Stimulated activated naive CD8-positive, alpha-beta T cell treated with anti-CD3 and anti-CD28 coated beads, Interleukin-15, amount 100 ng/mL, for 72 hours (primary cell): ENCODE measurements at places on chromosomes 11 and 22.
A peak's percentile ranks its signal among the peaks of the same experiment; 100 is the strongest.

- DNase-seq = no peak
Measured at GRCh38 chr11:74948546-74948897, 369 bp downstream of the XRRA1 start.

- DNase-seq = no peak
Measured at GRCh38 chr22:47767403-47767802, 1005.0 kb downstream of the TBC1D22A start.

GRCh38 chr11:3087821-3088800 is 30.9 kb upstream of the CARS1 start:
- DNase-seq = no peak

DNA sequence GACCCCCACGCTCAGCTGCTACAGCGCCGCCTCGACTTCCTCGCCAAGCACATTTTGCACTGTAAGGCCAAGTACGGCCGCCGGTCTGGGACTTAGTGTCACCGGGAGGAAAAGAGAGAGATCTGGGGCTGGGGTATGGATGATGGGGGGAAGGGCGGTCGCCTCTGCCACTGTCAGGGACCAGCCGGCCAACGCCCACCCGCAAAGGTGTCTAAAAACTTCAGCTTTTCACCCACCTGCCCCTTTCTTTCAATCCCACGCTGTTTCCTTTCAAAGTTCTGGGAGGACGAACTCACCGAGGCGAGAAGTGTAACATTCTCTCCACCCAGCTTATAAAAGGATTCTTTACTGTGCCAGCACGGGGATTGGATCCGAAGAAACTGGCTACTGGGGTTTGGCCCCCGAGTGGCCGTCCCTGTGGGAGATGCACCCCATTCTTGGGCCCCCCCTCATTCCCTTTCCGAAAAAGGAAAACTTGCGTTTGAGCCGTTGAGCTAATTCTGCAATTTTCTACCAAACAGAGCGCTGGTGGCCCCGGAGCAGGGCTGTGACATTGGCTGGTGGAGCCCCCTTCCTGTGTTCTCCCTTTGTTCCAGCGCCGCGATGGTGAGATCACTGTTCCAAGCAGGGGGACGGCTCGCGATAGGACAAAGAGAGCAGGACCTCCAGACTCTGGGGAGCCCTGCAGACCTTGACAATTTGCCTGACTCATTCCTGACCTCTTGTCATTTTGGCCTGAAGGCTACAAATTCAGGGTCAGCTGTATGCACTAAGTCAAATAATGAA is 1.8 kb downstream of the FJX1 start:
- DNase-seq = no peak

DNA sequence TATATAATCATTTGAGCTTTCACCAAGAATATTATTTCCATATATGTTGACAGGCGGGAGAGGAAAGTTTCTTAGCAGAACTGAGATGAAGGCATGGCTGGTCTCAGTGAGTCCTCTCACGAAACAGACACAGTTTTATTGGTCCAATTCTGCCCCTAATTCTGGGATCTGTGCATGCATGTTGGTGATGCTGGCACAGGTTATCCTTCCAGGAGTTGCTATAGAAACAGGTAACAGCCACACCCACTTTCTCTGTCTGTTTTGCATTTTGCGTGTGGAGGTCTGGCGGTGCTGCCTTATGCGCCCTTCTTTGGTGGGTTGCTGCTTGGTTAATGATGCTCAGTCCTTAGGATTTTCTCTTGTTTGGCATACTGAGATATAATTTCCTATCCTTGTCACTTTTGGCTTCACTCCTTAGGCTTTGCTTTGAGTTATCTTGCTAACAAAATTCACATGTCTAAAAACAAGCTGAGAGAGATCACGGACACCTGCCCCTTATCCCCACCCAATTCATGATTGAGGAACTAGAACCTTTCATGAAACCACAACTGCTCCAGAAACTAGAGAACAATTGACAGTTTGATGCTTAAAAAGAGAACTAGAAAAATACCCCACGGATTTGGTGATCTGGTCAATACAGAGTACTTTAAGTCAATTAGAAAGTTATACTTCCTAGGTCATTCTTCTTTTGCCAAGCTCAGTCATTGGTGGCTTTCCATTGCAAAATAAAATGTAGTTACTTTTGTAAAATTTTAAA is 189.3 kb downstream of the FAT3 start:
- no peak for DNase-seq

DNA sequence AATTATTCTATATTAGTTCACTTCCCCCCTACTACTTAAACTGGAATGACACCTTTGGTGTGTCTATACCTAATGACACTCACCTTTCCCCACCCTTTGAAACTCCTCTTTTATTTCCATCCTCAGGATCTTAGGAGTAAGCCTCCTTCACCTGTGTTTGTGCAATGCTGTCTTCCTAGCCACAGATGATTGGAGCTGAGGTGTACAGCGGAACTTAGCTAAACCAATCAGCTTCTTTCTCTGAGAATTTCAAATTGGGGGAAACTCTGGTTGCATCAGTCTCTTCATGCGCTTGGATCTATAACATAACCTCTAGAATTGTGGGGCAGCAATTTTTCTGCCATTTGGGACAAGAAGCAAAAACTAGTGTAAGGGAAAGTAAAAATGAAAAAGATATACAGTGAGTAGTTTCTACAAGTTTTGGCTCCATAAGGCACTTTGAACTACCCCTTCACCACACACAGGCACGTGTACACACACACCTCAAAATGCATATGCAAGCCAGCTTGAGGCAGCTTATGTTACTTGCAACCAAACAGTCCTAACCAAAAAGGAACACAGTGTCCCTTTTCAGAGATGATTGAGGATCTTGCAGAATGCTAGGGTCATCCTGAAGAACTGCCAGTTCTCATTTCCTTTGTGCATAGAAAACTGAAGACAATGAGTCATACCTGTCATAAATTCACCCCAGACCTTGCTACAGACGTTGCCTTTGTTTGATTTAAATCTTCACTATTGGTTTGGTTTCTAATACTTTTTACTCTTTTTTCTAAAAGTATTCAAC is 36.0 kb upstream of the LDLRAD3 start:
- DNase-seq = no peak

DNA sequence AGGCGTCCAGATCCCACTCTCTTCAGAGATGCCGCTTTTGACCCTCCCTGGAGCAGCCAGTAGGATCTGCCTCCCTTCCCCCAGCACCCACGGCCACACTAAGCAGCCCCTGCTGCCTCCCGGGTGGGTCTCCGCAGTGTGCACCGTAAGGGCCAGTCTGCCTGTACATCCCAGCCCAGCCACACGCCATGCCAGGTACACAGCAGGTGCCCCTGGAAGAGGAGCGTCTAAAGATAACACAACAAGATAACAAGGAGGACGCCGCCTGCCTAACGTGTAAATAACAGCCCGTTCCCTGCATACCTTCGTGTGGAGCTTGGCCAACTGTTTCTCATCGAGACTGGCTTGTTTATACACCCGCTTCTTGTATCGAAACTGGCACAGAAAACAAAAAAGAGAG is 139.4 kb downstream of the SHANK2 start:
- no peak for DNase-seq

DNA sequence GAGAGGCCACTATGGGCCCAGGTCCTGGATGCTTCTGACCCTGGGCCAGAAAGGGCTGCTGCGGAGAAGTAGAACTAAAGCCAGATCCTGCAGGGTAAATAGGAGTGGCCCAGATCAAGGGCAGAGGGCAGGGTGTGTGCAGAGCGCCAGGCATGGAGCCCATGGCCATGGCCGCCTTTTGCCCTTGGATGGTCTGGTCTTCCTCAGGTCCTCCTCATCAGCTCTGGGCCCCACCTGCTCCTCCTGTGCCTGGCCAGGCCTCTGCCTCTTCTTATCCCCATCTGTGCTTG is 277.6 kb downstream of the BRD1 start:
- DNase-seq = no peak

DNA sequence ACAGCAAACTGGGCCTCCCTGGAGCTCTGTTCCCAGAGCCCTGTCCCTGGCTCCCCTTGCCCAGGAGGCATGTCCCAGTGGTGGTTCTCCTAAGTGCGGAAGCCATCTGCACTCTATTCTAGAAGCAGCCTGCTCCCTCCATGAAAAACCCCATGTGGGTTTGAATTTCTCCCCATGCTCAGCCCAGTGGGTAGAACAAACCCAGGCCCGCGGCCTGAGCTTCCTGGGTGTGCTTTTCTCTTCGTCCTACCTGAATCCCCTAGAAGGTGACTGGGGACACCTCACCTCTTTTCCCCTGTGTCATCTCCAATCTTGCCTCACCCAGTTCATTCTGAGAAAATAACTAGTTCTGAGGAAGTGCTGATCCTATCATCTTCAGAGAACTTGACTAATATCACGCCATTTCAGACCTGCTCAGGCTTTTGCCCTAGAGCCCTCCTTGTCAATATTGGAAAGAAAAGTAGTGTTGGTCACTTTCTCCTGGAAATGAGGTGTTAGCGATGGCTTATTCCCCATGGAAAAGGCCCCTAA is 15.9 kb downstream of the IL10RA start:
- DNase-seq = peak; percentile 65

GRCh38 chr22:28115426-28115825 is 196.4 kb upstream of the PITPNB start:
- no peak for DNase-seq

- no peak for DNase-seq
Measured at GRCh38 chr11:93655581-93656255, 5.8 kb upstream of the CEP295 start.

- peak; percentile 56 for DNase-seq
Measured at GRCh38 chr11:122981388-122982264, at the start of gene BSX. TSS of gene BSX (minus strand) at chr11:122981834. CDS start at chr11:122981671, 163 bp downstream.

DNA sequence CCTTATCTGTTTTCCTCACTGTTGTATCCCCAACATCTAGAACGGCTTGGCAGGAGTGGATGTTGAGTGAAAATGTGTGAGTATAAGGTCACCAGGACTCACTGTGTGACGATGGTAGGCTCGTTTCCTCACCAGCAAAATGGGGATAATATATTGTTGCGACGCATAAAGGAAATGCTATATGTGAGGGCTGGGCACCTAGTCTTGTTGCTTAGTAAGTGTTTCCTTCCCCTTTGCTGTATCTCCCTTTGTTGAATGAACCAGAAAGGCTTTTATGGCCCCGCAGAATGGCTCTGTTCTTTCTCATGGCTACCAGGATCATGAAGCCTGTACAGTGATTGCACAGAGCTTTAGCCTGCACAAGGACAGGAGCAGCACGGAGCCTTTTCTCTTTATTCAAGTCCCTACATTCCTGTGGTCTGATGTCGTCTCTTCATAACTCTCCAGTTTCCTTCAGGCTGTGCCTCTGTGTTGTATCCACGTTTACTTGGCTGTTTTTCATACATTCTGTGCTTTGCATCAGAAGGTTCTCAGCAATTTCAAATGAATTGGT is 5.4 kb downstream of the TNRC6B start:
- DNase-seq = no peak

- no peak for DNase-seq
Measured at GRCh38 chr22:23925020-23925606, 30.9 kb downstream of the MIF start.

DNA sequence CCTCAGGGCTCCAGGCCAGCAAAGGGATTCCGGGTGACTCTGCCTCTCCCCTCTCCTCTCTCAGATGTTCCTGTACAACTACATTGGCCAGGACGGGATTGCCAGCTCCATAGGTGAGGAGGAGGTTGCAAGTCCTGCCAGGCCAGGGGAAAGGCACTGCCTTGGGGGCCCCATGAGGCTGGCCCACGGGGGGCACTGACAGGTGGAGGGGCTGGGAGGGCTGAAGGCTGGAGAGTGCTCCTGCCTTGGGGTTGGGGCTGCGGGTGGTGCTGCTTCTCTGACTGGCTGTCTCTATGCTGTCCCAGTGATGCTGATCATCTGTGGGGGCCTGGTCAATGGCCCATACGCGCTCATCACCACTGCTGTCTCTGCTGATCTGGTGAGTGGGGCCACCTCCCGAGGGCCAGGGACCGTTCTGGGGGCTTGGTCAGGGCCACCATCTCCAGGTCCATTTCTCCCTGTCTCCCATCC is 21.7 kb downstream of the SLC37A2 start:
- DNase-seq = no peak

- no peak for DNase-seq
Measured at GRCh38 chr11:67429038-67429668, 859 bp downstream of the RPS6KB2 start.

GRCh38 chr11:98621767-98622166 is 399.0 kb upstream of the CNTN5 start:
- no peak for DNase-seq

GRCh38 chr11:69105461-69106030 is 50.2 kb upstream of the SMIM38 start:
- no peak for DNase-seq

DNA sequence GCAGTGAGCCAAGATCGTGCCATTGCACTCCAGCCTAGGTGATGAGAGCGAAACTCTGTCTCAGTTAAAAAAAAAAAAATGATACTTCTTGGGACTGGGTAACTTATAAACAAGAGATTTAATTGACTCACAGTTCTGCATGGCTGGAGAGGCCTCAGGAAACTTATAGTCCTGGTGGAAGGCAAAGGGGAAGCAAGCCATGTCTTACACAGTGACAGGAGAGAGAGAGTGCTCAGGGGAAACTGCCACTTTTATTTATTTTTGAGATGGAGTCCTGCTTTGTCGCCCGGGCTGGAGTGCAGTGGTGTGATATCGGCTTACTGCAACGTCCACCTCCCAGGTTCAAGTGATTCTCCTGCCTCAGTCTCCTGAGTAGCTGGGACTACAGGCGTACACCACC is 8.2 kb downstream of the SDF2L1 start:
- DNase-seq = no peak

GRCh38 chr11:64996710-64997380 is at the start of gene BATF2:
TSS of gene BATF2 (minus strand) at chr11:64996971. CDS start at chr11:64996914, 57 bp downstream.
- no peak for DNase-seq

GRCh38 chr11:92916299-92916698 is 53.2 kb upstream of the MTNR1B start:
- no peak for DNase-seq

GRCh38 chr11:96306933-96307775 is 35.8 kb downstream of the MAML2 start:
- DNase-seq = no peak

GRCh38 chr11:57842873-57843272 is 81.3 kb downstream of the CTNND1 start:
- DNase-seq = no peak

- no peak for DNase-seq
Measured at GRCh38 chr11:111729831-111730311, 36.3 kb downstream of the PPP2R1B start.

GRCh38 chr11:77411137-77411707 is 62.7 kb downstream of the PAK1 start:
- peak; percentile 39 for DNase-seq

GRCh38 chr11:3816673-3817072 is 8.3 kb downstream of the PGAP2 start:
- DNase-seq = no peak

DNA sequence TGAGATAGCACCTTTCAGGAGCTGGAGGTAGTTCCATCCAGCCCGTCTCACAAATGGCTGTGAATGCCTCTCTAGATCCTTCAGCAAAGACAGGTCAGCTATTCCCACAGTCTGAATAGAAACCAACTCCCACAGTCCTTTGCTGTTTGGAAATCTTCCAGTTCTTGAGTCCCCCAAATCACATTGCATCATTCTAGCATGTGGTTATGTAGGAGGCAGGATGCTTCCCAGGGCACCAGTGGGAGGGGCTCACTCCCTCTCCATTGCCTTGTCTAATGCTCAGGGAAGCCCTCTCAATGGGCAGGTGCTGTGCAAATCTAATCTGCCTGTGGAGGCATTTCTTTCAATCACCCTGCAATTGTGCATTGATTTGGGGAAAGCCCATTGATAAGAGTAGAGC is 14.6 kb downstream of the NAV2 start:
- no peak for DNase-seq
